ENCODE measurements at places on chromosomes 1 and 21. TPM values are rescaled to one million over a fixed set of nuclear protein-coding genes. Genes with fewer than 3 reads are reported as not detected.

AGT gene
- polyA plus RNA-seq = 94.7 TPM

RAB3B gene
- polyA plus RNA-seq = not detected

DNASE2B gene
- polyA plus RNA-seq = not detected

GRCh38 chr1:208058267-208058666 lies 147.3 kb upstream of the CD34 start:
- no peak for DNase-seq

GRCh38 chr1:22472596-22472995 lies 20.9 kb downstream of the ZBTB40 start:
- peak; percentile 33 for DNase-seq

- no peak for DNase-seq
These were observed 14.4 kb downstream of the KIRREL1 start for GRCh38 chr1:158007667-158008386.

- DNase-seq = peak; percentile 27
These were observed 128.0 kb downstream of the SETD4 start for GRCh38 chr21:35932232-35932911.

DNA sequence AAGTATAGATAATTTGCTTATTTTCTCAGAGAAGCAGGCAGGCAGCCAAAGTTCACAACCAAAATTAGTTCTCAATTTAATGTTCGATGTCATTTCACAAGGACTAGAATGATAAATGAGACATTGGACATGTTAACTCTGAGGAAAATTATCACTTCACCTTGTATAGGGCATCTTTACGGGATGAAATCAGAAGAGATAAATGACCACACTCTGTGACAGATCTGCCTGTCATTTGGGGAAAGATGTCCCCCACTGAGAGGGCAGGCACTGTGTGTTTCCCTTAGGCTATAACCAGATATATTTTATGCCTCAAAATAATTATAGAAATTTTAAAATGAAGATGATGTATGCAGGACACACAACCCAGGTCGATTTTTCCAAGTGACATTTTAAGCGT lies 642.9 kb downstream of the BRINP3 start:
- no peak for DNase-seq

DNA sequence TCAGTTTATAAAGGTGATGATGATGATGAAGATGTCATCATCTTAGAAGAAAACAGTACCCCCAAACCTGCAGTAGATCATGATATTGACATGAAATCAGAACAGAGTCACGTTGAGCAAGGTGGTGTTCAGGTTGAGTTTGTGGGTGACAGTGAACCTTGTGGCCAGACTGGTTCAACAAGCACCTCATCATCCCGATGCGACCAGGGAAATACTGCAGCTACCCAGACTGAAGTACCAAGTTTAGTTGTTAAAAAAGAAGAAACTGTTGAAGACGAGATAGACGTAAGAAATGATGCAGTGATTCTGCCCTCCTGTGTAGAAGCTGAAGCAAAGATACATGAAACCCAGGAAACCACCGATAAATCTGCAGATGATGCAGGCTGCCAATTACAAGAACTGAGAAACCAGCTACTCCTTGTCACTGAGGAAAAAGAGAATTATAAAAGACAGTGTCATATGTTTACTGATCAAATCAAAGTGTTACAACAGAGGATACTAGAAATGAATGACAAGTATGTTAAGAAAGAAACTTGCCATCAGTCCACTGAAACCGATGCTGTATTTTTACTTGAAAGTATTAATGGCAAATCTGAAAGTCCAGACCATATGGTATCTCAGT lies 16.0 kb upstream of the CHAF1B start:
- DNase-seq = no peak

DNA sequence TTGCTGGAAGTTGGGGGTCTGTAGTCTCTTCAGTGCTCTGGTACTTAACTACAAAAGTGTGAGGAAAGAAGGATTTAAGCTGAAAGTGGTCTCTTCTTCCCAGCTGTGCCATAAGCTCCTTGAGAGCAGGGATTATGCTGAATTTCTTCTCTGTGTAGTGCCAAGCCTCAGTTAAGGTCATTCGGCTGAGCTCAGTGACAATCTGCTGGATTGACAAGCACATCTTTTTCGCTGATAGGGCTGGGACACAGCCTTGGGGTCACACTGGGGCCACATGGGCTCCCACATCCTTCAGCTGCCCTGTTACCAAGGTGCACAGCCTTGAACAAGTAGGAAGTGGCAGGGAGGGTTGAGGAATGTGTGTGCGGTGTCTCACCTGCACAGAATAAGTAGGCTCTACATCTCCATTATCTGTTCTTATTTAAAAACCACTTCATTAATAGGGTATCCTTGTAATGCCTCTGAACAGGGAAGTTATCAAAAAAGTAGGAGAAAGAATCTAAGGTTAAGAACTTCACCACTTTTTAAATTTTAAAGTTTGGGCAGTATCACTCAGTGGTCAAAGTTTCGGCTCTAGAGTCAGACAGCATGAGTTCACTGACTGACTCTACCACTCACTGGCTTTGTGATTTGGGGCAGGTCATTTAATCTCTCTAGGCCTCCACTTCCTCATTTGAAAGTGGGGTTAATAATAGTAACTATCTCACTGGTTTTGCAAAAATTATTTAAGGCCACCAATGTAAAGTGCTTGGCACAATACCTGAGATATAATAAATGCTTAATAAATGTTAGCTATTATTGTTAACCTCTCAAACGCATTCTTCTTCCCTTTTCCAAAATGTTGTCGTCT lies 10.3 kb downstream of the ZBTB40 start:
- DNase-seq = no peak

DNA sequence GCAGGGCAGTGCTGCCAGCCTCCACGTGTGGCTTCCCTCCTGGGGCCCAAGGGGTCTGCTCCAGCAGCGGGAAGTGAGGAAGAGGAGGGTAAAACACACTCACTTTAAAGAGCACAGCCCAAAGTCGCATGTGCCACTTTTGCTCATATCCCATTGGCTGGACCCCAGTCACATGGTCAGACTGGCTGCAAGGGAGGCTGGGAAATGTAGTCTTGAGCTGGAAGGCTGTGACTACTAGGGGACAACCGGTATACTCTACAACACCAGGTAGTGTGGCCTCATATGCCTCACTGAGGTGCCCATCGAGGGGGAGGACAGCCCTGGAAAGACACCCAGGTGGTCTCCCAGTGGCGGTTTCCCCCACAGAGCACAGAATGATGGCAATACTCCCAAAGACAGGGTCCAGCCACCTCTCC lies 45.2 kb downstream of the CAMK2N1 start:
- no peak for DNase-seq

- peak; percentile 34 for DNase-seq
These were observed 47.0 kb downstream of the CYP2J2 start for GRCh38 chr1:59879574-59879973.
